ENCODE measurements at places on chromosomes 1 and 21. TPM values are rescaled to one million over a fixed set of nuclear protein-coding genes. Genes with fewer than 3 reads are reported as not detected.

- no peak overlapping the region for H3K4me3 ChIP-seq
- H3K36me3 ChIP-seq = no peaks in the 10 kb centered on the region
- H3K27ac ChIP-seq = no peak overlapping the region
- H3K27me3 ChIP-seq = no peaks in the 10 kb centered on the region
- no peaks in the 10 kb centered on the region for H3K4me1 ChIP-seq
- no peak for DNase-seq
These were observed 178.6 kb upstream of the NRIP1 start for GRCh38 chr21:15243406-15243805.

- DNase-seq = no peak
- no peaks in the 10 kb centered on the region for H3K27me3 ChIP-seq
- H3K36me3 ChIP-seq = no peaks in the 10 kb centered on the region
- H3K27ac ChIP-seq = no peak overlapping the region
- H3K4me3 ChIP-seq = no peak overlapping the region
These were observed 45.2 kb downstream of the MEF2D start for GRCh38 chr1:156455362-156455761.

DNA sequence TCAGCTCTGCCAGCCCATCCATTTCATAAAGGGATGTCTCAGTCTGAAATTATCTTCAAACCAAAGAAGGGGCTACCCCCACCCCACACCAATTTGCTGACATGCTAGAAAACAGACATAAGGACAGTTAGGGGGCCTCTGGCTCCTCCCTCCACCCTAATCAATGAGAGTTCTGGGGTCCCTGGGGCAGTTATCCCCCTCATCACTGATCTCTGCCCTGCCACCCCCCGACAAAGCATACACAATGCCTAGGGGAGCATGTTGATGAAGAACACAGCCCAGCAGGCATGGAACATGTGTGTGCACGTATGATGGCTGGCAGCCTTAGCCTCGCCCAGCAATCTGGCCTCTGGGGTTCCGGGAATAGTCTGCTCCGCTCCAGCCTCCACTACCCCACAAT is 58.9 kb downstream of the RHBG start:
- DNase-seq = no peak
- peaks cover 86% of the 10 kb centered on the region for H3K27me3 ChIP-seq
- no peak overlapping the region for H3K4me3 ChIP-seq
- no peaks in the 10 kb centered on the region for H3K36me3 ChIP-seq

- H3K36me3 ChIP-seq = no peaks in the 10 kb centered on the region
- no peaks in the 10 kb centered on the region for H3K27me3 ChIP-seq
- H3K4me3 ChIP-seq = no peak overlapping the region
- no peak for DNase-seq
- H3K4me1 ChIP-seq = no peaks in the 10 kb centered on the region
These were observed 760.2 kb downstream of the PLA2G4A start for GRCh38 chr1:187588917-187589316.

DNA sequence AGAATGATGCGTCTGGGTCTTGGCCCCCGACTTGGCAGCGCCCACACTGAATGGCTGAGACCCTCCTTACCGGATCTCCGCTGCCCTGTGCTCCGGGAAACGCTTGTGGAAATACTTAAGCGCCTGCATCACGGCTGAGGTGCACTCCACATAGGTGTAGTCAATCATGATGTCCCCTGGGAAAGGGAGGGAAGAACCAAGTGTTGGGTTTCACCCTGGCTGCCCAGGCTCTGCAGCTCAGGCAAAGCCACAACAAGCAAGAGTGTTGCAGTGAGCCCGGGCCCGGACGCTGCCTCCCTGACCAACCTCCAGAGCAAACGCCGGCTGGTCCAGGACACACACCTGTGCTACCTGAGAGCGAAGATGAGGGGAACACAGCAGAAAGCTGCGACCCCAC is 21.5 kb upstream of the SPATC1L start:
- no peaks in the 10 kb centered on the region for H3K27me3 ChIP-seq
- H3K27ac ChIP-seq = no peak overlapping the region
- H3K4me3 ChIP-seq = no peak overlapping the region
- no peaks in the 10 kb centered on the region for H3K4me1 ChIP-seq
- no peak for DNase-seq

GRCh38 chr1:199580300-199580699 is 447.2 kb upstream of the NR5A2 start:
- no peak for DNase-seq
- no peaks in the 10 kb centered on the region for H3K4me1 ChIP-seq
- H3K4me3 ChIP-seq = no peak overlapping the region
- H3K27me3 ChIP-seq = peaks cover 4% of the 10 kb centered on the region
- H3K36me3 ChIP-seq = no peaks in the 10 kb centered on the region

- no peaks in the 10 kb centered on the region for H3K36me3 ChIP-seq
- no peaks in the 10 kb centered on the region for H3K4me1 ChIP-seq
- H3K4me3 ChIP-seq = no peak overlapping the region
- no peak overlapping the region for H3K27ac ChIP-seq
- DNase-seq = no peak
These were observed 4.0 kb downstream of the KRTAP10-1 start for GRCh38 chr21:44535963-44536362.

- H3K4me1 ChIP-seq = peaks cover 79% of the 10 kb centered on the region
- H3K4me3 ChIP-seq = peak overlapping the region; percentile 79
- peaks cover 41% of the 10 kb centered on the region for H3K36me3 ChIP-seq
- no peak overlapping the region for H3K27ac ChIP-seq
These were observed 1.9 kb downstream of the SLC25A44 start for GRCh38 chr1:156195853-156196252.

- H3K27ac ChIP-seq = no peak overlapping the region
- peaks cover 22% of the 10 kb centered on the region for H3K4me1 ChIP-seq
- DNase-seq = no peak
- H3K4me3 ChIP-seq = peak overlapping the region; percentile 97
- peaks cover 6% of the 10 kb centered on the region for H3K36me3 ChIP-seq
- H3K27me3 ChIP-seq = no peaks in the 10 kb centered on the region
These were observed 683 bp upstream of the ZNF436 start for GRCh38 chr1:23370330-23370708.

DNA sequence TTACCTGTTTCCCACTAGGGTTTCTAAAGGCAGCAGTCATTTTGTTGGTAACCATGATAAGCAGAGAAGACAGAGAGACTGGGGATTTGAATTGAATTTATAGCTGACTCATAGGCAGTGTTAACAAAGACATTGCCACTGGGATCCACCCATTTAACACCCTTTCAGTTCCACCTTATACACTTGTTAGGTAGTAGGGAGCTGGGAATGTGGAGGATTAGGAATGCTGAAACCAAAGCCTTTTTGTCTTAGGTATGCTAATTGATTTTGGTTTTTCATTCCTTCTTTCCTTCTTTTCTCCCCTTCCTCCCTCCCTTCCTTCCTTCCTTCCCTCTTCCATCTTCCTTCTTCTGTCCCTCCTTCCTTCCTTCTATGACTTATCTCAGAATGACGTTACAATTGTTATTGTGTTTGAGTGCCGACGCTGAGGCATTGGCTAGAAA is 7.5 kb upstream of the EVI5 start:
- no peaks in the 10 kb centered on the region for H3K36me3 ChIP-seq
- H3K27me3 ChIP-seq = peaks cover 8% of the 10 kb centered on the region
- no peak overlapping the region for H3K27ac ChIP-seq
- H3K4me1 ChIP-seq = peaks cover 2% of the 10 kb centered on the region
- no peak for DNase-seq

GRCh38 chr1:81231729-81232038 is 569.0 kb upstream of the ADGRL2 start:
- no peaks in the 10 kb centered on the region for H3K27me3 ChIP-seq
- H3K4me1 ChIP-seq = no peaks in the 10 kb centered on the region
- no peak overlapping the region for H3K4me3 ChIP-seq
- DNase-seq = no peak
- H3K36me3 ChIP-seq = no peaks in the 10 kb centered on the region

- peaks cover 77% of the 10 kb centered on the region for H3K36me3 ChIP-seq
- H3K4me1 ChIP-seq = peaks cover 25% of the 10 kb centered on the region
- H3K4me3 ChIP-seq = no peak overlapping the region
These were observed 38.3 kb downstream of the SMAP2 start for GRCh38 chr1:40411843-40412242.

DNA sequence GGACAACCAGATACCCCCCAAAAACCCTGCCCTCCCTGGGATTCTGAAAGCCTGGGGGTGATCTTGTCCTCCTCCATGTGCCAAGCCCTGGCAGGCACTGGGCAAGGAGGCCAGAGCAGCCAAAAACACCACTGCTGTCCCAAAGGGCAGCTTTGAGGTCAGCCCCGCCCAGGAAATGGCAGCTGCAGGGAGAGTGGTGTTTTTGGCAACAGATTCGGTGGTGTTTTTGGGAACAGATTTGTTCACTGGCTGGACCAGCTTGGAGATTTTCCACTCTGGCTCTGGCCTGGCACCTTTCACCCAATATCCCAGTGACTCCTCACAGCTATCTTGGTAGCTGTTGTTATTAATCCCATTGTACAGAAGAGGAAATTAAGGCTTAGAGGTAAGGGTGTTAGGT is 34.7 kb downstream of the LRP8 start:
- H3K4me3 ChIP-seq = no peak overlapping the region
- no peak for DNase-seq
- H3K27me3 ChIP-seq = no peaks in the 10 kb centered on the region
- H3K4me1 ChIP-seq = peaks cover 27% of the 10 kb centered on the region

DNA sequence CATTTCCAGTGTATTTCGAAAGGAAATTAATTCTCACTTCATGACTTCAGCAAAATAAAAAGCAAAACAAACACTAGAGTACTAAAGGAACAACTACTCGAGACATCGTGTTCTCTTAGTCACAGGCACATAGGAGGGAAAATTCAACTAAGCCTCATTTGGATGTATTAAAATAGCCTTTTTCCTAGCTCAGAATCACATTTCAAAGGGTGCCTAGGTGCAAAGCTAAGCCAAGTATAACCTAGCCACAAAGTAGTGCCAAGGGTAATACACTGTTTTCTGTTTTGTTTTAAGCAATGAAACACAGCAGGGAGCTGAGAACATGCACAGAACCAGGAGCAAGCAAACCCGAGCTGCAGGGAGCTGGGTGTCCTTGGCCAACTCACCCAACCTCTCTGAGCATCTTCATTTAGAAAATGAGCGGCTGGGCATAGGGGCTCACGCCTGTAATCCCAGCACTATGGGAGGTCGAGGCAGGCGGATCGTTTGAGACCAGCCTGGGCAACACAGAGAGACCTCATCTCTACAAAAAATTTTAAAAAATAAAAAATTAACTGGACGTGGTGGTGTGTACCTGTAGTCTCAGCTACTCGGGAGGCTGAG is 26.6 kb upstream of the ACBD6 start:
- H3K4me3 ChIP-seq = no peak overlapping the region
- no peaks in the 10 kb centered on the region for H3K4me1 ChIP-seq
- no peaks in the 10 kb centered on the region for H3K27me3 ChIP-seq
- H3K27ac ChIP-seq = no peak overlapping the region
- no peaks in the 10 kb centered on the region for H3K36me3 ChIP-seq
- no peak for DNase-seq

DNA sequence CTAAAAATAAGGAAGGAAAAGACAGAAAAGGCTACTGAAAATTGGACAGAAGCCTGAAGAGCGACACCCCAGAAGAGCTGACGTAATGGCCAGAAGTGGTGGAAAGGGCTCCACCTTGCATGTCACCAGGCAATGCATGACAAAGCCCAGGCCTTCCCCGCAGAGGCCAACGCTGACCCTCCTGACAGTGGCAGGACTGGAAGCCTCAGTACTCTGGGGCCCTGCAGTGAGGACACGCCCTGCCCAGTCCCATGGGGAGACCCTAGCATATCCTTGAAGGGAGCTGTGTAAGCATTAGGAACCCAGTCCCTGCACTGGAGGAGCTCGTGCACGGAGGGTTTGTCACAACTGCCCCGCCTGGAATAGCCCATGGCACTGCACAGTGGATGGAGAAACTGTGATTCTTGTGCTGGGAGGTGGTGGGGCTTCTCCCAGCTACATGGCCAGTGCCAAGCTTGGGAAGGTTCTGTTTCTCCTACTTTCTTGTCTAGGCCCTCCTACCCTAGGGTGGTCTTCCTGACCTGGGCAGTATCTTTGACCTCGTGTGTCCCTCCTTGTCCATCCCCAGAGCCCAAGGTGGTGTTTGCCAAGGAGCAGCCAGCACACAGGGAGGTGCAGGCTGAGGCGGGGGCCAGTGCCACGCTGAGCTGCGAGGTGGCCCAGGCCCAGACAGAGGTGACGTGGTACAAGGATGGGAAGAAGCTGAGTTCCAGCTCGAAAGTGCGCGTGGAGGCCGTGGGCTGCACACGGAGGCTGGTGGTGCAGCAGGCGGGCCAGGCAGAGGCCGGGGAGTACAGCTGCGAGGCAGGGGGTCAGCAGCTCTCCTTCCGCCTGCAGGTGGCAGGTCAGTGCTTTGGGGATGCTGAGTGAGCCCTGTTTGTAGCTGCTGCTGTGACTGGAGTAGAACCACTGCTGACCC is 60.4 kb downstream of the OBSCN start:
- H3K27me3 ChIP-seq = no peaks in the 10 kb centered on the region
- H3K36me3 ChIP-seq = peaks cover 2% of the 10 kb centered on the region
- peaks cover 1% of the 10 kb centered on the region for H3K4me1 ChIP-seq
- no peak overlapping the region for H3K4me3 ChIP-seq
- DNase-seq = no peak

DNA sequence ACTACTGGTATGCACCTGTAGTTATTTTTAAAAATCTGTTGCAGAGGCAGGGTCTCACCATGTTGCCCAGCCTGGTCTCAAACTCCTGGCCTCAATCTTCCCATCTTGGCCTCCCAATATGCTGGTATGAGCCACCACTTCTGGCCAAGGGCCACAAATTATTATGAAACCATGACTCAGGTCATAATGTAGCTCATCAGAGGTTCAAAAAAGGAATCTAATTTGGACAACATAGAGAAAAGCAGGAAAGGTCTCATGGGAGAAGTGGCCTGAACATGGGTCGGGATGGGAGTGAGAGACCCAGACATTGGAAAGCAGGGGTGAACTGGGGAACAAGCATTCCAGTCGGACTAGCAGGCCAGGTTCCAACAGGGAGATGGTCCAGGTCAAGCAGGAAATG is 45.2 kb upstream of the C1orf198 start:
- peaks cover 5% of the 10 kb centered on the region for H3K4me1 ChIP-seq
- peaks cover 6% of the 10 kb centered on the region for H3K36me3 ChIP-seq
- no peak for DNase-seq
- no peaks in the 10 kb centered on the region for H3K27me3 ChIP-seq
- no peak overlapping the region for H3K27ac ChIP-seq
- no peak overlapping the region for H3K4me3 ChIP-seq

- peak overlapping the region; percentile 85 for H3K27ac ChIP-seq
- peaks cover 2% of the 10 kb centered on the region for H3K36me3 ChIP-seq
- H3K4me1 ChIP-seq = peaks cover 28% of the 10 kb centered on the region
- DNase-seq = peak; percentile 72
- no peaks in the 10 kb centered on the region for H3K27me3 ChIP-seq
- H3K4me3 ChIP-seq = peak overlapping the region; percentile 55
These were observed 215.5 kb upstream of the USP25 start for GRCh38 chr21:15514073-15514946.

GRCh38 chr1:184276416-184276815 is 110.4 kb upstream of the C1orf21 start:
- no peak for DNase-seq
- no peaks in the 10 kb centered on the region for H3K36me3 ChIP-seq
- H3K4me3 ChIP-seq = no peak overlapping the region
- no peak overlapping the region for H3K27ac ChIP-seq
- H3K4me1 ChIP-seq = no peaks in the 10 kb centered on the region

GRCh38 chr1:153919876-153920852 is 2.6 kb downstream of the GATAD2B start:
- peaks cover 54% of the 10 kb centered on the region for H3K4me1 ChIP-seq
- peak; percentile 43 for DNase-seq
- H3K27me3 ChIP-seq = no peaks in the 10 kb centered on the region
- peak overlapping the region; percentile 83 for H3K27ac ChIP-seq
- peaks cover 6% of the 10 kb centered on the region for H3K36me3 ChIP-seq

Gene BGLAP
- 3.4 TPM for total RNA-seq

Gene LCK
- total RNA-seq = 164 TPM

Gene FALEC
- total RNA-seq = not detected

Gene NEGR1
- total RNA-seq = not detected

Gene PADI2
- total RNA-seq = not detected

Gene CDA
- not detected for total RNA-seq

Gene FYB2
- total RNA-seq = not detected

All from activated naive CD4-positive, alpha-beta T cell treated with anti-CD3 and anti-CD28 coated beads for 36 hours (primary cell).